ENCODE measurements at places on chromosomes 3 and 15. TPM values are rescaled to one million over a fixed set of nuclear protein-coding genes. Genes with fewer than 3 reads are reported as not detected.

Gene PLSCR4
- total RNA-seq, result 23.4 TPM

Gene SLC12A1
- total RNA-seq, result not detected

Gene KIF7
- 3.5 TPM for total RNA-seq

Gene C3orf20
- 0.14 TPM for total RNA-seq

Gene NPRL2
- total RNA-seq, result 17.0 TPM

Gene FBN1
- 98.3 TPM for total RNA-seq

Gene HHLA2
- total RNA-seq, result 20.2 TPM

Gene KBTBD13
- total RNA-seq, result 0.21 TPM

Gene KY
- total RNA-seq, result 0.15 TPM

Gene ARPP21
- 0.71 TPM for total RNA-seq

Gene GOLGA8R
- total RNA-seq, result 3.8 TPM

Gene FILIP1L
- total RNA-seq, result 27.8 TPM

GRCh38 chr3:36178018-36178417, 202.3 kb upstream of the STAC start:
- H3K36me3 ChIP-seq, result no peaks in the 10 kb centered on the region
- DNase-seq, result no peak
- H3K27me3 ChIP-seq, result no peaks in the 10 kb centered on the region
- H3K27ac ChIP-seq, result no peak overlapping the region
- H3K4me3 ChIP-seq, result no peak overlapping the region

GRCh38 chr3:122797291-122797690, 2.4 kb downstream of the SLC49A4 start:
- H3K36me3 ChIP-seq, result no peaks in the 10 kb centered on the region
- H3K4me1 ChIP-seq, result peaks cover 19% of the 10 kb centered on the region
- no peak overlapping the region for H3K4me3 ChIP-seq
- no peaks in the 10 kb centered on the region for H3K27me3 ChIP-seq

GRCh38 chr3:120625159-120625586, 29.0 kb downstream of the NDUFB4 start:
- no peaks in the 10 kb centered on the region for H3K36me3 ChIP-seq
- H3K27me3 ChIP-seq, result no peaks in the 10 kb centered on the region
- no peak overlapping the region for H3K27ac ChIP-seq
- no peak overlapping the region for H3K4me3 ChIP-seq
- DNase-seq, result no peak

- H3K4me1 ChIP-seq, result no peaks in the 10 kb centered on the region
- H3K36me3 ChIP-seq, result no peaks in the 10 kb centered on the region
- H3K27ac ChIP-seq, result no peak overlapping the region
- no peaks in the 10 kb centered on the region for H3K27me3 ChIP-seq
- no peak overlapping the region for H3K4me3 ChIP-seq
These were observed 80.9 kb upstream of the PRTG start for GRCh38 chr15:55823699-55824340.

DNA sequence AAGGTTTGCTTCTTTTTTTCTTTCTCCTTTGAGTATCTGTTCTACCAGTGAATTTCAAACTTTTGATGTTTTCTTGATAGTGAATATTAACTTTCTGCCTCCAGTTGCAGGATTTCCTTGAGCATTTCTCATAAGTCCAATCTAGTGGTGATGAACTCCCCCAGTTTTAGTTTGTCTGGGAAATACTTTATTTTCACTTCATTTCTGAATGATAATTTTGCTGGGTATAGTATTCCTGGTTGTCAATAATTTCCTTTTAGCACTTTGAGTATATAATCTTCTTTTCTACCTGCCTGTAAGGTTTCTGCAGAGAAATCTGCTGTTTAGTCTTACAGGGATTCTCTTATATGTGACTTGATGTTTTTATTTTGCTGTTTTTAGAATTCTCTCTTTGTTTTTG, 21.0 kb downstream of the TPRG1 start:
- H3K27ac ChIP-seq, result no peak overlapping the region
- H3K4me1 ChIP-seq, result no peaks in the 10 kb centered on the region
- DNase-seq, result no peak
- no peaks in the 10 kb centered on the region for H3K36me3 ChIP-seq

DNA sequence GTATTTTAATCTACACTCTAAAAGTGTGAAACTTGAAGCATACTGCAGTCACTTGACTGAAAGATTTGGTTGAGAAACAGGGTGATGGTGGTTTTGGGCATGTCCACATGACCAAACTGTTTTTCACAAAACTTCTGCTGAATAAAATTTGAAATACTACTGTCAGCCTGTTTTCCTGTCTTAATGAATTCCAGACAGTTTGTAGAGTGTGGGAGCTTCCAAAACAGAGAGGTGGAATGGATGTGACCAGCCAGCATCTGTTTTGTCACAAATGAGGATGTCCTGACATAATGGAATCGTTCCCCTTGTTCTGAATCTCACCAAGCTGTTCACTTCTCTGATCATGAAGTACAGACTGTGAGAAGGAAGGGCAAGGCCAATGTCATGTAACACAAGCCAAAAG, 11.8 kb downstream of the MITF start:
- no peak for DNase-seq
- H3K27me3 ChIP-seq, result no peaks in the 10 kb centered on the region
- peaks cover 43% of the 10 kb centered on the region for H3K4me1 ChIP-seq
- H3K4me3 ChIP-seq, result no peak overlapping the region
- H3K36me3 ChIP-seq, result no peaks in the 10 kb centered on the region

- peaks cover 2% of the 10 kb centered on the region for H3K4me1 ChIP-seq
- DNase-seq, result peak; percentile 29
- no peaks in the 10 kb centered on the region for H3K27me3 ChIP-seq
- no peaks in the 10 kb centered on the region for H3K36me3 ChIP-seq
These were observed 269.5 kb downstream of the SUCLG2 start for GRCh38 chr3:67384760-67385397.

DNA sequence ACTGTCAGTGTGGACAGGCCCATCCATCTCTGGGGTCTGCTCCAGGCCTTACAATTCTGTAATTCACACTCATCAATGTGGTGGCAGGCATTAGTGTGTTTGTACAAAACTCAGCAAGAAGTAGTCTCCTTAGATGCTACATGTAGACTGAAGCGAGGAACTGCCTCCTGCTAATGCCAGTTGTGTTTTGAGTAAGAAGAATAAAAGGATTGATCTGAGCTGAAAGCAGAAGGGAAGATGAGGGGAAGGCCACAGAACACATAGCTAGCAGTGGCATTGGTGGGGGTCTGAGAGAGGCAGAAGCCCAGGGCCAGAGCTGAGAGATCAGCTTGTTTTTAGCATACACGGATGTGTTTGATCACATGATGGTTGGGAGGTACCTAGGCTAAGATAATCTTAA, 144.1 kb downstream of the TIGIT start:
- DNase-seq, result no peak
- no peaks in the 10 kb centered on the region for H3K27me3 ChIP-seq
- no peak overlapping the region for H3K4me3 ChIP-seq
- no peak overlapping the region for H3K27ac ChIP-seq
- no peaks in the 10 kb centered on the region for H3K36me3 ChIP-seq
- H3K4me1 ChIP-seq, result no peaks in the 10 kb centered on the region

GRCh38 chr3:23920151-23920655, 3.3 kb downstream of the RPL15 start:
- peaks cover 34% of the 10 kb centered on the region for H3K4me1 ChIP-seq
- H3K27ac ChIP-seq, result no peak overlapping the region
- H3K4me3 ChIP-seq, result no peak overlapping the region
- H3K27me3 ChIP-seq, result no peaks in the 10 kb centered on the region
- H3K36me3 ChIP-seq, result peaks cover 14% of the 10 kb centered on the region

DNA sequence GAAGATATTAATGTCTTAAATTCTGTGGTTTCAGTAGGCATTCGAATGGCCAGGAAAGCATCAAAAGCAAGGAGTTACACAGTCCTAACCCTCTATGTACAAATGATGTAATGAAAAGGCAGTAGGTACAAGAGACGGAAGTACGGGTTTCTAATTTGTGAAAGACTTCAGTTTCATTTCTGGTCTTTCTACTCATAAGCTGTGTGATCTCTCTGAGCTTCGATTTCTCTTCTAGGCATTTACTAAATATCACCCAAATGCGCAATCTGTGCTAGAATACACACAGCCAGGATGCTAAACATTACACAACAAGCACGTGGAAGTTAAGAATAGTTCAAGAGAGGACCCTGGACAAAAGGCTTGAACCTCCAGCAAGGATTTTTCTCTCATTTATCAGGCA, 17.9 kb upstream of the STIMATE start:
- H3K27me3 ChIP-seq, result no peaks in the 10 kb centered on the region
- peaks cover 16% of the 10 kb centered on the region for H3K36me3 ChIP-seq
- no peak for DNase-seq

DNA sequence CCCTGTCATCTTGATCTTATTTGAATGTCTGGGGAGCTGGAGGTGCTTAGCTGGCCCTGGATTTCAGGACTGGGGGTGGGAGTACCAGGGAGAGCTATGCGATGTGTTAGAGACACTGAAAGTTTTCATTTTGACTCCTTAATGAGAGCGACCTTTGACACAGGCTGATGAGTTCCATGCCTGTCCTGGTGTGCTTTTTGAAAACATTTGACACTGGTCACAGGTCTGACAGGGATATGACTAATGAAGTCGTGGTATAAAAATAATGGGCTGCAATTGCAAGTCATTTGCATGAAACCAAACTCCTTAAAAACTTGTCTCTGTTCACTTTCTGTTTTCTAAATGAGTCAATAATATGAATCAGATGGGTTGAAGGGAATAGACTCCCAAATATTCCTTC, 81.9 kb downstream of the MECOM start:
- H3K27me3 ChIP-seq, result no peaks in the 10 kb centered on the region
- H3K4me3 ChIP-seq, result no peak overlapping the region
- peak overlapping the region; percentile 6 for H3K27ac ChIP-seq
- DNase-seq, result no peak

DNA sequence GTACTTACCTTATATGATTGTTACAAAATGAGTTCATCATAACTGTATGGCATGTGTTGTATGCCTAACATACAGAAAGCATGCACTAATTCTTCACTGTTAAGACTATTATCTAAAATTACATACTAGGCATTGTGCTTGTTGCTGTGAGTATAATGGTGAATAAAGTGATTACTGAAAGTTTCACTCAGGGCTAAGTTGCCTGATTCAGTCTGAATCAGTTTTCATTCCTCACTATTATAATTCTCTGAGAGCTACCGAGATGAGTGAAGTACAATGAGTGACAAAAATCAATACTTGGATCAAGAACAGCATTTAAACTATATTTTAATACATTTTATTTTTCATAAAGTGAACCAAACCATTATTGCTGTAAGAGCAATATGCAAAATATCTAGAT, 7.5 kb upstream of the GCSAM start:
- DNase-seq, result no peak
- H3K27ac ChIP-seq, result no peak overlapping the region
- no peak overlapping the region for H3K4me3 ChIP-seq
- H3K4me1 ChIP-seq, result no peaks in the 10 kb centered on the region
- H3K27me3 ChIP-seq, result no peaks in the 10 kb centered on the region

- H3K4me1 ChIP-seq, result peaks cover 17% of the 10 kb centered on the region
- DNase-seq, result no peak
- H3K27ac ChIP-seq, result no peak overlapping the region
These were observed 646.2 kb downstream of the NTRK3 start for GRCh38 chr15:87610366-87610765.

DNA sequence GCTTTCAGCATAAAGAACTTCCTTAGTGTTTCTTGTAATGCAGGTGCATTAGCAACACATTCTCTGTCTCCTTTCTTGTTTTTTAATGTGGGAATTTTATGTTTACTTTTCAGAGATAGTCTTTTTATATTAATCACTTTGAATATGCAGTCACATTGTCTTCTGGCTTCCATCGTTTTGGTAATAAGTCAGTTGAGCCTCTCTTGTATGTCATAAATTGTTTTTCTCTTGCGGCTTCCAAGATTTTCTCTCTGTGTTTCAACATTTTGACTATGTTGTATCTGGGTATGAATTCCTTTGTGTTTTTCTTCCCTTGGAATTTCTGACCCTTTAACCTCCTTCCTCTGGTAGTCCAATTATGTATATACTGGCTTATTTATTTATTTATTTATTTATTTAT, 25.3 kb downstream of the GABRG3 start:
- no peak overlapping the region for H3K27ac ChIP-seq
- H3K27me3 ChIP-seq, result no peaks in the 10 kb centered on the region
- H3K4me1 ChIP-seq, result no peaks in the 10 kb centered on the region
- H3K36me3 ChIP-seq, result no peaks in the 10 kb centered on the region
- no peak for DNase-seq
- no peak overlapping the region for H3K4me3 ChIP-seq

DNA sequence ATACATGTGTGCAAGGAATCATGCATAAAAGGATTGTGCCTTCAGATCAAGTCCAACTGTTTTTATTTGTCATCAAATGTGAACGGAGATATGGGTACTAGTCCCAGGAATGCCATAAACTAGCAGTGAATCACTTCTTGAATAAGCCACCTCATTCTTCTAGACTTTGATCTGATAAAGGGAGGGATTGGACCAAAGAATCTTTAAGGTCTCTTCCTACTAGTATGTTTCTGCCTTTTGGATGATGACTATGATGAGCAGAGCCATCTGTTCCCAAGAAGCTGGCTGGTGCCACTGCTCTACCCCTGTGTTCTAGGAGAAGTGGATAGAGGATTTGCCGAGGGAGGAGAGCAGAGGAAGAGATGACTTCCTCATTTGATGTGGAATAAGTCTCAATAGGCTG, 28.8 kb upstream of the UACA start:
- no peak overlapping the region for H3K27ac ChIP-seq
- peaks cover 2% of the 10 kb centered on the region for H3K4me1 ChIP-seq
- no peak overlapping the region for H3K4me3 ChIP-seq
- DNase-seq, result no peak
- no peaks in the 10 kb centered on the region for H3K27me3 ChIP-seq

DNA sequence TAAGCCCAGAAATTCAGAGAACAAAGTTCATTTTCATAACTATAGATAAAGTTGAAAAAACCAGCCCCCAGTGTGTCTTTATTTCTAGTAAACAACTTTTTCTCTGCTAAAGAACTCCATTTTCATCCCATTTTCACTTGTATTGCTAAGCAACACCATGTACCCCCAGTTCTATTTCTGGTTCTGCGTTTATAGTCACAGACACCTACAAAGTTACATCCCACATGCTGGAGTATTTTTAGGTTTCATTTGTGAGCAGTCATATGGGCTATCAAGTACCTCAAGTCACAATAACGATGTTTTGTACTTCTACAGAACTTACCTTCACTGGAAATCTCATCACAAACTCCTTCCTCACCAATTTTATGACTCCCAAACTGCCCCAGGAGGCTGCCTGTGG, 236.5 kb downstream of the RSL24D1 start:
- no peaks in the 10 kb centered on the region for H3K4me1 ChIP-seq
- no peaks in the 10 kb centered on the region for H3K27me3 ChIP-seq
- H3K4me3 ChIP-seq, result no peak overlapping the region
- DNase-seq, result no peak
- H3K27ac ChIP-seq, result no peak overlapping the region

- peaks cover 2% of the 10 kb centered on the region for H3K27me3 ChIP-seq
- H3K4me3 ChIP-seq, result no peak overlapping the region
- H3K27ac ChIP-seq, result no peak overlapping the region
- no peaks in the 10 kb centered on the region for H3K36me3 ChIP-seq
These were observed 30.0 kb upstream of the CACNA1D start for GRCh38 chr3:53464424-53464823.

GRCh38 chr15:59352189-59352588, 20.5 kb downstream of the MYO1E start:
- H3K27ac ChIP-seq, result peak overlapping the region; percentile 33
- no peak for DNase-seq
- no peaks in the 10 kb centered on the region for H3K27me3 ChIP-seq

- no peaks in the 10 kb centered on the region for H3K36me3 ChIP-seq
- H3K27ac ChIP-seq, result peak overlapping the region; percentile 15
- no peaks in the 10 kb centered on the region for H3K27me3 ChIP-seq
- H3K4me3 ChIP-seq, result no peak overlapping the region
- H3K4me1 ChIP-seq, result no peaks in the 10 kb centered on the region
- DNase-seq, result peak; percentile 37
These were observed 24.5 kb upstream of the PLA2G4D start for GRCh38 chr15:42118650-42119445.

- no peak overlapping the region for H3K27ac ChIP-seq
- H3K4me3 ChIP-seq, result no peak overlapping the region
- no peaks in the 10 kb centered on the region for H3K27me3 ChIP-seq
- no peak for DNase-seq
These were observed 79.1 kb downstream of the ZNF280D start for GRCh38 chr15:56654216-56654615.

Measured in lung (tissue), 17 donors.